Tibial artery (tissue), 4 donors: ENCODE measurements at places on chromosomes 12 and 14.

DNA sequence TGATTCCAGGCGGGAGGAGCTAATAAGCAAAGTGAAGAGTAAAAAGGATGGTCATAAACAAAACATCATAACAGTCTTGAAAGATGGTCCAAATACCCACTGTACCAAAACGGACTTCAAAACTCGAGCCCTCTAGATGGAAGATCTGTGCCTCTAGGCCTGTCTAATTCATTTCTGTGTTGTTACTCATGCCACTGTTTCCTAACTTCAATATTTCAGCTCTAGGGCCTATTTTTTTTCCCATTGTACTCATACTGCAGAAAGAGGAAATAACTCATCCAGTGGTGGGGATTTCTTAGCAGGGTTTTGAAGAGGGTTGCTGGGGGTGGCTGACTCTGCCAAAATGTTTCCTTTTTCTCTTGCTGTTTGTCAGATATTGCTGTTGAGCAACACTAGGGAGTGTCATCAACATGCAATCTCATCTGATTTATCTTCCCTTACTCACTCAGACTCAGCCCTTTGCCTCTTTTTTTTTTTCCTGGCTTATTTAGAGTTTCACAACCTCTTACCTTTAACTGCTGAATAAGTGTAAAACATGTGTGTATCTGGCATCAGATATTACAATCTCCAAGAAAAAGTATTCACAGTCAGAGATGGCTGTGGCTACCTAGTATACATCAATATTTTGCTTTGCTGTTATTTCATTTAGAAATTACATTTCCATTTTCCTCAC, 189.6 kb downstream of the DUSP6 start:
- peak; percentile 83 for DNase-seq

DNA sequence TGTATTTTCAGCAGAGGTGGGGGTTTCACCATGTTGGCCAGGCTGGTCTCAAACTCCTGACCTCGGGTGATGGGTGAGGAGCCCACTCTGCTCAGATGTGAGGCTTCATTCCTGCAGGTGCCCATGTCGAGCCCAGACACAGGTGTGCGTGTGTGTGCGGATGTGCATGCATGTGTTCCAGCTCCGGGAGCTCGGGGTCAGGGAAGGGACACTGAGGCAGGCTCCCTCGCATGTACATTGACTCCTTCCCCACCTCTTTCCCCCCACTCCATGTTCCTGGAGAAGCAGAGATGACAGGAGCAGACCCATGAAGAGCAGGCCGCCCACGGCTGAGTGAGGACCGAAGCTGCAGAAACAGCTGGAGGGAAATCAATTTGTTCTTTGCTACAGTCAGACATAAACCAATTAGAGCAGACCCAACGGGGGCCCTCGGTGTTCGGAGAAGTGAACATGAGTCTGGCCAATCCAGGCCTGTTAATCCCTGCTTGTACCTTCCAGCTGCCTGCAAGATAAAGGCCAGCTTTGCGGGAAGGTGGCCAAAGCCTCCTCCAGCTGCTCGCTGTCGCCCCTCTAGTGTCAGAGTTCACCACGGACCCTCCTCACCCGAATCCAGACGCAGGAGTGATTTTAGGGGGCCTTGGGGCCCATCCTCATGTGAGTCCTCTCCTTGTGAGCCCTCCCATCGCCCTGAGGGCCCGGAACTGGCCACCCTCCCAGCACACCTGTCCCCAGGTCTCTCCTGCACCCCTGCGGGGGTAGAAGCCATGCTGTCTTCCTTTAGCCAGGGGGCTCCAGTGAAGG, 321.0 kb upstream of the RTL1 start:
- DNase-seq = no peak

- DNase-seq = no peak
Observed at GRCh38 chr12:121088195-121088585, 44.5 kb upstream of the P2RX7 start.

- no peak for DNase-seq
Observed at GRCh38 chr12:125049093-125049458, 16.2 kb upstream of the AACS start.

DNA sequence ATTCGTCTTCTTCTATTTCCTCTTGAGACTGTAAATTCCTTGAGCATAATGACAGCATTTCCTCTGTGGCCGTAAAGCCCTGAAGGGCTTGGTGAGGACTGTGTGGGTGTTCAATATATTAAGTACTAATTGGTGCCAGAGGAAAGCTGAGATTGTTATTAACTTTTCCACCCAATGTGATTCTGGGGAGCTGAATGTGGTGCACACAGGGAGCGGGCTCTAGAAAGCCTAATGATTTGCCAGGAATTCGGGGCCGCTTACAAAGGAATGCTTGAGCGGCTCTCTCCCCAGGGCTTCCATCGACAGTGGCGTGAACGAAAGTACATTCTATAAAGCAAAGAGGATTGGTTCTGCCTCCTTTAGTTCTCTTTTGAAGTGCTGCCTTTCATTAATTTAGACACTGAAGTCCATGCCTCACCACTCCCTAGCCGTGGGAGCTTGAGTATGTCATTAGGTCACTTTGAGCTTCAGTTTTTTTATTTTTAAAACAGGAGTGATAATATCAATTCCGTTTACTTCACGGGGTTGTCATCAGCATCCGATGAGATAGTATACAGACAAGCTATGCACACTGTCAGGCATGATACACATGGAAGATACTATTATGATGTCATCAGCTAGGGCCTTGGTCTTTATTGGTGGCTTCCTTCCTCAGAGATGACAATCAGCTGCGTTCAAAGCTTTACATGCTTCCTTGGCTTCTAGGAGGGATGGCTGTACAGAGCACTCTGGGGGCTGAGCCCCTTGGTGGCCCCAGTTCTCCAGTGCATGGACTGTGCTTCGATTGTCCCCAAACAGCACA, 11.0 kb upstream of the GSG1 start:
- DNase-seq = no peak

GRCh38 chr14:66662374-66662773, 154.4 kb downstream of the GPHN start:
- DNase-seq = no peak

- DNase-seq = no peak
Observed at GRCh38 chr14:90288651-90289355, 32.5 kb downstream of the PSMC1 start.

DNA sequence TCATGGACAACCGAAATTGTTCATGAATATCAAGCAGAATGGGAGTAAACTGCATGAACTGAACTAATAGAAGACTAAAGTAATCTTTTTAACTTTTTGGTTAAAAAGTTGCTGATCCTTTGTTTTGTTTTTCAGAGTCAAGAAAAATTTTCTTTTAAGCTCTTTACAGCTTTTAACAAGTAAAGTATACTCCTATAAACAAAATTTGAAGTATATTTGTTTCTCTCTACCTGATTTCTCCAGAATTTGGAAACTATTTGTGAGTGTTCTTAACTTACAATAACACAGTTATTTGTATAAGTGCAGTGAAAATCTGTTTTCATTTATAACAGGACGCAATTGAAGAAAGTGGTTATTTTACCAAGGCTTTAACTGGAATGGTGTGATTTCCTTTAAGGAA, 12.2 kb upstream of the LRRK2 start:
- DNase-seq = no peak

DNA sequence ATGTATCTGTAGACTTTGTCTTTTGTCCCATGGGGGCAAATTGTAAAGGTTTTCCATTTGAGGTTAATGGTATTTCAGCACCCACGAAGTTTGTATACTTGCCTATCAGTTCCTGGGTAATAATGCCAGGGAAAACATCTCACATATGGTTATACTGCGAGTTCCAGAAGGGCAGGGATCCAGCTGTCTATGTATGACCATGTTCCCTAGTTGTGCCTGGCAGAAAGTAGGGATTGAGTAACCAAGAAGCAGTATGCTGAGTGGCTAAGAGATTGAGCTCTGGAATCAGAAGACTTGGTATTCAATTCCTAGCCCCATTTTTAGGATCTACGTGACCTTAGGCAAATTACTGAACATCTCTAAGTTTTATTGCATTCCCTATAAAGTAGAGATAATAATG, 173.2 kb upstream of the PWP1 start:
- peak; percentile 47 for DNase-seq

GRCh38 chr14:86802726-86803125, 1190.3 kb downstream of the GALC start:
- no peak for DNase-seq

GRCh38 chr12:54378796-54379397, 5.6 kb downstream of the ZNF385A start:
- DNase-seq = no peak

- DNase-seq = no peak
Observed at GRCh38 chr12:119200601-119201000, 21.9 kb downstream of the HSPB8 start.

GRCh38 chr12:78402366-78403134, 462.0 kb upstream of the SYT1 start:
- DNase-seq = no peak

- DNase-seq = no peak
Observed at GRCh38 chr12:66011731-66012130, 118.8 kb downstream of the LLPH start.

GRCh38 chr12:47797441-47797840, 22.3 kb downstream of the HDAC7 start:
- no peak for DNase-seq

DNA sequence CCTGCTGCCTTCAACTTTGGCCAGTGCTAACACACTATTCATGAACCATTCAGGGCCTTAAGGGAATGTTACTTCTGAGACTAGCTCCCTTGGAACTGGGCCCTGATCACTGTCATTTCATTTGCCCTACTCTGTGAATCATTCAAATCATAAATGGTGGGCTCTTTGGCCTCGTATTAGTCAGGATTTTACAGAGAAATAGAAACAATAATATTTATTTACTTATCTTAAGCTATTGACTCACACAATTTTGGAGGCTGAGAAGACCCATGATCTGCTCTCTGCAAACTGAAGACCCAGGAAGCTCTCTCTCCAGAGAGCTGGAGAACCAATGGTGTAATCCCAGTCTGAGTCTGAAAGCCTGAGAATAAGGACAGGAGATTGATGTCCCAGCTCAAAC, 398.5 kb downstream of the LRIG3 start:
- no peak for DNase-seq

DNA sequence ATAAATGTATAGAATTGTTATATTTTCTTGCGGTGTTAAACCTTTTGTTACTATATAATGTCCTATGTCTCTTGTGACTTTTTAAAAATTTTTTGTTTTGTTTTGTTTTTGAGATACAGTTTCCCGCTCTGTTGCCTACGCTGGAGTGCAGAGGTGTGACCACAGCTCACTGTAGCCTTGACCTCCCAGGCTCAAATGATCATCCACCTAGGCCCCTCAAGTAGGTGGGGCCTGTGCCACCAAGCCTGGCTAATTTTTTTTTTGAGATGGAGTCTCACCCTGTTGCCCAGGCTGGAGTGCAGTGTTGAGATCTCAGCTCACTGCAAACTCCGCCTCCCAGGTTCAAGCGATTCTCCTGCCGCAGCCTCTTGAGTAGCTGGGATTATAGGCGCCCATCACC, 26.5 kb upstream of the RCOR1 start:
- DNase-seq = no peak

DNA sequence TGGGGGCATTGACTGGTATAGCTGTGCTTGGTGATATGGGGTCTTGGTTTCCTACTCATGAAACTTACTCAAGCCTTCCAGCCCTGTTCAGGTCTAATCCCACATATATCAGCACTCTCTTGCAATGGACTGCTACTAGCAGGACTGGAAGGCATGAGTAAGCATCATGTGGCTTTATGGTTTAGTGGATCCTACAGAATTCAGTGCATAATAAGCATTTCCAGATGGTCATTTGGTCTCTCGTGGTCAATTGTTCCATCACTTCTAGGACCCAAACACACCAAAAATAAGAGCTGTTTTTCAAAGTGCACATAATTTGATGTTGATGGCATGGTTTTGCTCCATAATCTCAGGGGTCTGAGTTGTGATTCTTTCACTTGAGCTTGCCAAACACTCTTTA, 114.4 kb downstream of the LMNTD1 start:
- DNase-seq = no peak

DNA sequence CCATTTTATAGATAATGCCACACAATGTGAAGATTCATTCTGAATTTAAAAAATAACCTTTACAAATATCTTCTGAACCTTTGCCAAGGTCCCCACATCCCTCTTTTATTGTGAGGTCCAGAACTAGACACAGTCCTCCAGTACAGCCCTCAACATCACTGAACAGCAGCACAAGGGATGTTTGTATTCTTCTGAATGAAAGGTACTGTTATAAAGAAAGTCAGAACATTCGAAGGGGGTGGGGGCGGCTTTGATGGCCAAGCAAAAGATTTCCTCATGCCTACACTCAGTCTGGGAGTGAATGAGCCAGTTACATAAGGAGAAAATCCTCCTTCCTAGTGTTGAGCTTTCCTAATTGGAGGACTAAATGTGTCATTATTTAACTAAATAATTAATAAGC, 77.3 kb downstream of the PPM1A start:
- no peak for DNase-seq

- no peak for DNase-seq
Observed at GRCh38 chr12:109563291-109564284, 9.7 kb downstream of the MMAB start.

GRCh38 chr12:92193846-92194245, 48.2 kb upstream of the BTG1 start:
- DNase-seq = no peak

DNA sequence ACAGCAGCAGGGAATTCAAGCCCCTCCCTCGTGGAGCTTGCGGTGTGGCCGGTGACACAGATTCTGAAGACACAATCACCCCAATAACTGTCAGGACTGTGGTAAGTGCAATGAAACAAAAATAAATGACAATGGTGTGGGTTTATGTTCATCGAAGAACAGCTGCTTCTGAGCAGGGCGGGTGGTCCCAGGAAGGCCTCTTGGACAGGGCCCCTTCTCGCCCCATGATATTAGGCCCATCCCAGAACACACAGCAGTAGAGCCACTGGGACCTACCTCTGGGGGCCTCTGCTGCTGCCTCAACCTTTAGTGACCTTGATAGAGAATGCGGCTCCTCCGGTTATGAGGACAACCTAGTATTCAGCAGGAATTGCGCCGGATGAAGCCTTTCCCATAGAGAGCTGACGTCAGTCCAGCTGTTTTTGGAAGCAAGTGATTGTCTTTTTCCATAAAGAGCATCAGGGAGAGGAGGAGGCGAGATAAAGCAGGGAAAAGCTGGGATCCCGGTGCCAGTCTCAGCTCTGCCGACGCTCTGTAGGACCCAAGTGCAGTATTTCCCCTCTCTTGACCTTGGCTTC, 84.1 kb upstream of the BCL11B start:
- no peak for DNase-seq

- DNase-seq = no peak
Observed at GRCh38 chr14:90739318-90740068, 76.7 kb downstream of the TTC7B start.

DNA sequence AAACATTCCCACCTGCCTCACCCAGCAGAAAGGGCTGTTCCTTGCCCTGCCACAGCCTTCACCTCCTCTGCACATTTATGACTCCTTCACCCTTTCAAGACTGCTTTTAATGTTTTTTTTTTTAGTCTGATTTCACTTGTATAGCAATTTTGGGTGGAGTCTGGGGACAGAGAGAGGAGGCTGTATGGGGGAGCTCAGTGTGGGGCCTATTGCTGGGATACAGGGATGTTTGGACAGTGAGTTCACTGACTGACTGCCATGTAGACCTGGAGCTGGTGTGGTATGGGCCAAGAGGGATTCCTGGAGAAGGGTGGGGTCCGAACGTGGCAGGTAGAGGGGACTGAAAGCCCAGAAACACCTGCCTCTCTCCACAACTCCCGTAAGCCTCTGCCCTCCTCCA, 1.9 kb upstream of the KRT85 start:
- peak; percentile 43 for DNase-seq

- no peak for DNase-seq
Observed at GRCh38 chr12:45886685-45887084, 103.7 kb downstream of the SCAF11 start.

GRCh38 chr14:74582910-74583581, 29.0 kb downstream of the LTBP2 start:
- peak; percentile 62 for DNase-seq

- DNase-seq = no peak
Observed at GRCh38 chr14:66099931-66100330, 386.2 kb upstream of the CCDC196 start.

- no peak for DNase-seq
Observed at GRCh38 chr12:43255522-43256111, 296.4 kb downstream of the ADAMTS20 start.
